ENCODE measurements at places on chromosomes 7 and 10. TPM values are rescaled to one million over a fixed set of nuclear protein-coding genes. Genes with fewer than 3 reads are reported as not detected.
A peak's percentile ranks its signal among the peaks of the same experiment; 100 is the strongest.

DNA sequence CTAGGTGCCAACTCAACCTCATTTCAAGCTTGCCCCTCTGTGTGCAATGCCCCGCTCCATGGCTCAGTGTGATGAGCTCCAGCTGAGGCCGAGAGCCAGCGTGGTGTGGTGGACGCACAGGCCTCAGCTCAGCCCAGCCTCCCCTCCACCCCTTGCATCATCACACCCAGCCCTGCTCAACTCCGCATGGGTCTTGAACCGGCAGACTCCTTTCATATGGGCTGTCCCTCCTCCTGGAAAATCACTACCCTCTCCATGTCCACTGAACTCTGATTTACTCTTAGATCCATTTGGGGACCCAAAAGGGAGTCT, 16.6 kb upstream of the SLC18A3 start:
- DNase-seq, result no peak

DNA sequence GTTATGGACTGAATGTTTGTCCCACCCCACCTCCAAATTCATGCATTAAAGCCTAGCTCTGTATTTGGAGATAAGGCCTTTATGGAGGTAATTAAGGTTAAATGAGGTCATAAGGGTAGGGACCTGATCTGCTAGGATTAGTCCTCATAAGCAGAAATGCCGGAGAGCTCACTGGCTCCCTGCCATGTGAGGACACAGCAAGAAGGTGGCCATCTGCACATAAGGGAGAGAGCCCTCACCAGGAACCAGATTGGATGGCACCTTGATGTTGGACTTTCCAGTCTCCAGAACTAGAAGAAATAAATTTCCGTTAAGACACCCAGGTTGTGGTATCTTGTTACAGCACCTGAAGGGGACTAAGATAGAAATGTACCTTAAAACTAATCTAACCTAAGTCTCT, 816.1 kb upstream of the C7orf33 start:
- no peak for DNase-seq

DNA sequence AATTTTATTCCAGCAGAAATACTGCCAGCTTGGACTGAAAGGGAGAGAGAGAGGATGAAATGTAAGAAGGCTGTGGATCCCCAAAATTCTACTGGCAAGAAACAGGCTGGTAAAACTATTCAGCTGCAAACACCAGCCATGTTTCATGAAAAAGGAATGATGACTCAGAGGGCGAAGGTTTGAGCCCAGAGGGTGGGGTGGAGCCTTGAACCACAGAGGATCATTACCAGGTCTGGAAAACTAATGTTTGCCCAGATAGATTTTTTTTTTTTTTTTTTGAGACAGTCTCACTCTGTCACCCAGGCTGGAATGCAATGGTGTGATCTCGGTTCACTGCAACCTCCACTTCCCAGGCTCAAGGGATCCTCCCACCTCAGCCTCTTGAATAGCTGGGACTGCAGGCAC, 41.7 kb upstream of the NRF1 start:
- no peak for DNase-seq

GRCh38 chr10:14822879-14823755, 14.7 kb downstream of the CDNF start:
- peak; percentile 50 for DNase-seq

DNA sequence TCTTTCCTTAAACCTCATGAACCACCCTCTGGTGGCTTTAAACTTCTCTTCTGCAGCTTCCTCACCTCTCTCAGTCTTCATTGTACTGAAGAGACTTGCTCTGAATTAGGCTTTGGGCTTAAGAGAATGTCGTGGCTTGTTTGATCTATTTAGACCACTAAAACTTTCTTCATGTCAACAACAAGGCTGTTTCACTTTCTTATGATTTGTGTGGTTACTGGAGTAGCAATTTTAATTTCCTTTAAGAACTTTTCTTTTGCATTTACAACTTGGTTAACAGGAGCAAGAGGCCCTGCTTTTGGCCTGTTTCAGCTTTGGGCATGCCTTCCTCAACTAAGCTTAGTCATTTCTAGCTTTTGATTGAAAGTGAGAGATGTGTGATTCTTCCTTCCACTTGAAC, 38.1 kb upstream of the CDHR3 start:
- DNase-seq, result no peak

GRCh38 chr10:61554925-61555324, 101.7 kb upstream of the TMEM26 start:
- no peak for DNase-seq

- DNase-seq, result no peak
Observed at GRCh38 chr10:74738542-74738941, 87.9 kb upstream of the KAT6B start.

DNA sequence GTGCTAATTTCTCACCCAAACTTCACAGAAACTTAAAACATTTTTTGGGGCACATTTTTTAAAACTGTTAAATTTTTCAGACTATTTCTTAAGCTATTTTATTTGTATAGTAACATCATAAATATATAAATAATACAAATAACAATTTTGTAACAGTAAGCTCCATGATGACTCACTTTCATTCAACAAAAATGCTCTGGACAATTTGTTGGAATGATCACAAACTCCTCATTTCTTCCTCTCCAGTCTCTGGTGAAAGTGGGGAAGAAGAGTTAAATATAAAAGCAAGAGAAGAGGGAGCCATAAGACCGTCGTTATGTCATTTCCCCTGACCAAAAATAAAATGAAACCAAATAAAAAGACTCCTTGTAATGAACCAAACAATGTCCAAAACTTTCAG, 162.4 kb downstream of the AGMO start:
- no peak for DNase-seq

DNA sequence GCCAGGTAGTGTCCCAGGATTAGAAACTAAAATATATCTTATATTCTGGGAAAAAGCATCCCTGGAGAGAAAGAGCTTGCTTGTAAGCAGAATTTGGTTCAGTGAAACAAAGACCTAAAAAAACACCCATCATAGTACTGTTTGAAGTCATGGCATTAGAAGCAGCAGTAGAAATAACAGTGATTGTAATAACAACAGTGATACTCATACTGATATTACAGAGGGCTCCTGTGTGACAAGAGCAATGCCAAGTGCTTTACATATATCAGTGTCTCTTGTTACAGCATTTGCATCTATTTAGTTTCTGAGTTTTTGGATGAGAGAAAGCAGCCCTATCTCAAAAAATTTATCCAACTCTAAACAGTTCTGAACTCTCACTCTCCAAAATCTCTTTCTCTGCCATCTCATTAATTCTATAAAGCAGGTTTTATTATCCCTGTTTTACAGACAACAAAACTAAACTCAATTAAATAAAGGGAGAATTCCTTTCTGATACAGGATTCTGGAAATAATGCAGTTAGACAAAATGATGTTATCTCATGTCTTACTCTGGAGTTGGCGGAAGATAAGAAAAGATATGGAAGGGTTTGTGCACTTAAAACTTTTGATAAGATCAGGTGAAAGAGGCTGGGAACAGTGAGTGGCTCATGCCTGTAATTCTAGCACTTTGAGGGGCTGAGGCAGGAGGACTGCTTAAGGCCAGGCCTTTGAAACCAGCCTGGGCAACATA, 146.5 kb upstream of the AOAH start:
- no peak for DNase-seq

Gene TMEM120A
- 11.0 TPM for total RNA-seq

Gene PIP4K2A
- 31.7 TPM for total RNA-seq

Gene EIF3A
- total RNA-seq, result 129 TPM

Gene GHRHR
- 2.7 TPM for total RNA-seq

Measured in H7 (cell line).